ENCODE measurements at places on chromosomes 7 and 10.

GRCh38 chr7:91913612-91914011 is 27.1 kb upstream of the AKAP9 start:
- no peak for DNase-seq

DNA sequence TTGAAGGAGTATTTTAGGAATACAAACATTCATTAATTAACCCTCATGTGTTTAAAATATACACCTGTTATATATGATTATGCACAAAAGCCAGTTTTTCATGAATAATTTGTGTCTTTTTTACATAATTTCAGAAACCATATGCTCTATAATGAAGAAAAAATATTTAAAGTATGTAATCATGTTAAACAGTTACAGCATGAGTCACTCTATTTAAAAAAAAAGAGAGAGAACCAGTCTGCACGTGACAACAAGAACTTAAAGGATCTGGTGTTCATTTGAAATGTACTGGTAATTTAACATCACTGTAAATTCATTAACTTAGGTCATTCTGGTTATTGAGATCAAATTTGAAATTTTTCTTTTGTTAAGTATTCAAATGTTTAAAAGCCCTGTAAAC is 228.5 kb downstream of the CACNB2 start:
- no peak for DNase-seq

DNA sequence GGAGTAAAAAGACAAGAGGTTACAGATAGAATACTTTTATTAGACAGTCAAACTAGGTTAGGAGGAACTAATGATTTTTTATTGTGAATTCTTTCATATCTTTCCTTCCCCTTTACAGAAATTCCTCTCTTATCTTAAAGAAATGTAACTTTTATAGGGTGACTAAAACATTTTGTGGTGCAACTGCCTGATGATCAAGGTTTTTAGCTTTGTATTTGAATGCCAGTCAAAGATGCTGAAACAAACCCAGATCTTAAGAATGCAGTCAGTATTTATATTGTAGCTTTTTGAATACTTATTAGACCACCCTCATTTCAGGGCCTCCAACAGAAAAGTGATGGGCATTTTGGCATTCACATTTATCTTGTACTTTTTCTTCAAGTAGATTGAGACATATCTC is 27.4 kb downstream of the TAX1BP1 start:
- no peak for DNase-seq

GRCh38 chr7:43768201-43768886 is 9.9 kb downstream of the BLVRA start:
- no peak for DNase-seq

DNA sequence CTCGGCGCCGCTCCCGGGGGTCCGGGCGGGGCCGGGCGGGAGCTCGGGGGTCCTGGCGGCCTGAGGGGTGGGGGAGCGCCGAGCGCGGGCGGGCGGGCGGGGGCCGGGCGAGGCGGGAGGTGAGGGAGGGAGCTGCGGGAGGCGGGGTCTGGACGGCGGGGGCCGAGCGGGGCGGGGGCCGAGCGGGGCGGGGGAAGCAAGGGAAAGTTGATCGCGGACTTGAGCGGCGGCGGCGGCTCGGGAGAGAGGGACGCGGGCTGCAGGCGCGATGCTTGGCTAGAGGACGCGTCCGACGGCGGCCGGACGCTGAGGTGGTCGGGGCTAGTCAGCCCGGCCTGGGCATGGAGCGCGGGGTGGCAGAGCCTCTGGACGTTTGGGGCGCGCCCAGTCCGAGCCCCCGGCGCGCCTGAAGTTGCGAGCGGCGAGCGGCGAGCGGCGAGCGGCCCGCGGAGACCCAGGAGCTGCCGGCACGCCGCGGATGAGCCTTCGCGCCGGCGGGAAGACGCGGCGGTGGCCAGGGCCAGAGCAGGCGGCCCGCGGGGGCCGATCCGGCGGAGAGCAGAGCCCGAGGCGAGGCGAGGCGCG is at the start of gene CDH23:
TSS of gene CDH23 (plus strand) at position 210 of the 585 bp plus-strand sequence. CDS start 42,912 bp downstream, outside the sequence.
- DNase-seq = no peak

All from cortex of kidney (tissue), 1 donor.